ENCODE measurements at places on chromosomes 11 and 22. TPM values are rescaled to one million over a fixed set of nuclear protein-coding genes. Genes with fewer than 3 reads are reported as not detected.

The OR10D3 gene
- total RNA-seq = not detected

The PVALB gene
- total RNA-seq = not detected

The C22orf23 gene
- under 0.01 TPM for total RNA-seq

The SOX6 gene
- not detected for total RNA-seq

The TRIM66 gene
- 3.2 TPM for total RNA-seq

The C11orf65 gene
- total RNA-seq = 1.1 TPM

The TTC36 gene
- total RNA-seq = not detected

The ZDHHC24 gene
- total RNA-seq = 28.5 TPM

The MUC5AC gene
- not detected for total RNA-seq

The KRTAP5-9 gene
- total RNA-seq = not detected

The LGALS12 gene
- not detected for total RNA-seq

The CHRNA10 gene
- total RNA-seq = 0.71 TPM

The RIC3 gene
- total RNA-seq = not detected

The SLC17A6 gene
- not detected for total RNA-seq

The ARHGAP8 gene
- total RNA-seq = not detected

The BCO2 gene
- total RNA-seq = 7.1 TPM

The KCNJ4 gene
- total RNA-seq = not detected

The FXYD6 gene
- not detected for total RNA-seq

The CYTH4 gene
- total RNA-seq = 0.53 TPM

The RASL10A gene
- not detected for total RNA-seq

The KRTAP5-7 gene
- total RNA-seq = not detected

The NXPE4 gene
- total RNA-seq = not detected

The MAJIN gene
- total RNA-seq = not detected

The SCGB1C1 gene
- not detected for total RNA-seq

The LYVE1 gene
- not detected for total RNA-seq
